ENCODE measurements at places on chromosomes 11 and 22.

- no peak for DNase-seq
These were observed 6.6 kb downstream of the TSPAN4 start for GRCh38 chr11:849104-849824.

GRCh38 chr11:62602141-62603071 lies 741 bp upstream of the MTA2 start:
- peak; percentile 60 for DNase-seq

DNA sequence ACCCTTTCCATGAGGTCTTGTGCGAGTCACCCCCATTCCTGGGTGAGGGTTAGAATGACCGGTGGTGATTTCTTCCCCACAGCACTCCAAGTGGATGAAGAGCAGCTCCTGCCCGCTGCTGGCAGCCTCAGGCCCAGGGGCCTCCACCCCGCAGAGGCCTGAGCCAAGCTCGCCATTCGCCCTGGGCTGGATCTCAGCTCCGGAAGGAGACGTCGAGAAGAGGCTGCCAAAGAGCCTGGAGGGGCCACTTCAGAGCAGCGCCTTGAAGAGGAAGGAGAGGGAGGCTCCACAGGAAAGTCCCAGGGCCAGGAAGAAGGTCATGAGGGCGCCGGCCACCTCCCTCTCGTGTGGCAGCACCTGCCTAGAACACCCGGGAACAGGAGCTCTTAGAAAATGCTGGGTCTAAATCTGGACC lies 8.4 kb downstream of the SLC29A2 start:
- no peak for DNase-seq

- no peak for DNase-seq
These were observed 10.8 kb downstream of the RIBC2 start for GRCh38 chr22:45424241-45424731.

Data from iris pigment epithelial cell (primary cell).